ENCODE measurements at places on chromosomes 6 and 20.

- DNase-seq: no peak
These were observed 229.8 kb downstream of the SOX4 start for GRCh38 chr6:21823371-21823770.

GRCh38 chr6:156731396-156731795, 45.8 kb upstream of the ARID1B start:
- no peak for DNase-seq

GRCh38 chr20:24314053-24314452, 155.4 kb upstream of the SYNDIG1 start:
- DNase-seq: no peak

GRCh38 chr6:75937846-75938245, 134.6 kb downstream of the IMPG1 start:
- no peak for DNase-seq

DNA sequence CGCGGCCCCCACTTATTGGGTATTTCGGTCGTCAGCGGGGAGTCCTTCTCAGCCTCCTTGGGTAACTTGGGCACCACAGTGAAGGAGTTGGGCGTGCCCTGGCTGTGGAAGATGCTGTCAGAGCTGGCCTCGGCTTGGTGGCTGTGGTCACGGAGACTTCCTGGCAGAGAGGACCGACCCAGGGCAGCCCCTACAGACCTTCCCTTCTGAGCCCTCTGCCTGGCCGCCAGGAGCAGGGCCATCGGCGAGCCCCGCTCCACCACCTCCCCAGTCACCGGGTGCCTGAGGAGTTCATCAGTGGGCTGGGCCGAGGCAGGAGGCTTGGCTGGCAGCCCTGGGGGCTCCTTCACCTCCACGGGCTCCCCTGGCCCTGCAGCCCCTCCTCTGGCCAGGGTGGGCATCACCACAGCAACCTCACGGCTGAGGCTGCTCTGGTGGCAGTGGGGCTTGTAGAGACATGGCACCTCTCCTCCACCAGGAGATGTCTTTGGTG, 37.2 kb downstream of the C6orf132 start:
- DNase-seq: no peak

GRCh38 chr20:19609642-19610223, 148.3 kb upstream of the RIN2 start:
- no peak for DNase-seq

DNA sequence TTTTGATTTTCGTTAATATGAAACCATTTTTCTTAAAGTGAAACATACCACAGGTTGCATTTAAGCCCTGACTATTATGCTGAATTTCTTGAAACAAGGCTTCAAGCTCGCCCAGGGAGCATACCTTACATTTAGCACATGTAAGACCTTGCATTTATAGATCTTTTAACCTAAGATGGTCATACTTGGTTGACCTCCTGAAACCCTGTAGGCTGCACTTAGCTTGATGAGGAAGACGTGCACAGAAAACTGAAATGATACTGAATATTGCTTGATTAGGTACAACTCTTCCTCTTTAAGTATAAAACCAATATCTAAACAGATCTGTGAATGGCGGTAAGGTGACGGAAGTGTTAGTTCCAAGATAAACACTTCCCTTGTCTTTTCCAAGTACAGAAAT, 82.2 kb downstream of the CTNNBL1 start:
- no peak for DNase-seq

DNA sequence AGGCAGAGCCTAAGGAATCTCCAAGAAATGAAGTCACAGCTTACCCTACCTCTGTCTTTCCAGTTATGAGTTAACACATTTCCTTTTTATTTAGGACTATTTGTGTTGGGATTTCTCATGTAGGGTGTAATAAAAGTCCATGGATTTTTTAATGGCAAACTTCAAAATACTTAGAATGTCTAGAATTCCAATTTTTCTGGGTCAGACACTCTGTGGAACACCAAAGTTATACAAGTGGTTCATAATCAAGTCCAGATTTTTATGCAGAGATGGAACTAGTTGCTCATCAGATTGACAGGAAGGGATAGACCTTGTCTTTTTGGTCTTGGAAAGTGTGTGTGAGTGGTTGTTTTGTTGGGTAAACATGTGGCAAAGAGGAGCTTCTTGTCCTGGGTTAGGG, 303.5 kb upstream of the RNF24 start:
- DNase-seq: no peak
